ENCODE measurements at places on chromosomes 6 and 20.

GRCh38 chr6:28474441-28475219, 31.3 kb upstream of the ZSCAN23 start:
- DNase-seq, result no peak

- DNase-seq, result no peak
These were observed 120.5 kb upstream of the ENPP5 start for GRCh38 chr6:46291275-46291633.

DNA sequence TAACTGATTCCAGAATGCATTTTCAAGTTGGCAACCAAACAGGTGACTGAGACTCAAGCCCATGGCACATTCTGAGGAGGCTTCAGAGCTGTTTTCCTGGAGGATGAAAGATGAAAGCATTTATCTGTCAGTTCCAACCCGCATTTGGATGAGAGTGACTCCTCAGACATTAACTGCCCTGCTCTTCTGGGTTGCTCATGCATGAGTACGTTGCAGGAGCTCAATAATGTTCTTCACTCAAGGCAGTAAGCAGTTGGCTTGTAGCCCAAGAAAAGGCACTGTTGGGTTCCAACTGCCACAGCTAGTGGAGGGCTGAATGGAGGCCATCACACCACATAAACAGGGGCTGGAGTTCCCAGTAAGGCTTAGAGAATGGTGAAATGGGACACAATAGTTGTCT, 155.3 kb downstream of the FUT9 start:
- no peak for DNase-seq

DNA sequence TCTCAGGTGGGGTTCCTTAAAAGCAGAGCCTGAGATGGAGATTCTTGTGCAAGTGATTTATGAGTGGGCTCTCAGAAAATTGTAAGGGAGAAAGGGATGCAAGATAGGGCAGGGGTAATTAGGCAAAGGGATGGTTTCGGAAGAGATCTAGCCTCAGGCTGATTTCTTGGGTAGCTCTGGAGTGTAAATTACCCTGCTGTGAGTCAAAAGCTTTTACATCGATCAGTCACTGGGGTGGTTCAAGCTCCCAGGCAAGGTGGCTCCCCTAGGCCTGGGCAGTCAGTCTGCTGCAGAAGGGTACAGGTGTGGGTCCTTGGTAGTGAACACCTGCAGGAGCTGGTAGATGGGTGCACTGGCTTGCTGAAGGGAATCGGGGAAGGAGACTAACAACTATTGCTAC, 11.1 kb upstream of the PM20D2 start:
- DNase-seq, result no peak

DNA sequence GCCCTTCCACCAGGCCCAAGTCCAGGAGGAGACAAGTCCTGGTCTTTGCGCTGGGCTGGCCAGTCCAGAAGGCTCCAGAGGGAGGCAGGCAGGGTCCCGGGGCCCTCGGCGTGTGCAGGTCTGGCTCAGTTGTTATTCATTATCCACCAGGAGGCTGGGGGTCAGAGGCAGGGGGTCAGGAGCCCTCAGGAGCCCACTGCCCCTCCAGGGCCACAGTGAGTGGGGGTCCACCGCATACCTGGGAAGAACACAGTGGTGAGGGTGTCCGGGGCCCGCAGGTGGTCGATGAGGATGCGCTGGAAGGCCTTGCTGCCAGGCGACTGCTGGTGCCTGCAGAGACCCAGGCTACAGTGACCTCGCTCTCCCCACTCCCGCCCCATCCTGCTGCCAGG, 4.4 kb upstream of the C20orf144 start:
- no peak for DNase-seq

DNA sequence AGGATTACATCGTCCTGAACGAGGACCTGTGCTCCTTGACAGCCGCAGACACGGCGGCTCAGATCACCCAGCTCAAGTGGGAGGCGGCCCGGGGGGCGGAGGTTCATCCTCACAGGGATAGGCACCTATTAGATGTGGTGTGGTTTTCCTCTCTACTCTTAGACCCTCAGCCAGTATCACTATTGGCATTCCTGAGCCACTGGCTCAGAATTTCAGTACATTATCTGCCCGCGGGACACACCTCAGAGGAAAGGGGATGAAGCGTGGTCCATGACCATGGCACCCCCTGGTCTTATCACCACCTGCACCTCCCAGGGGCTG, 34.6 kb upstream of the HLA-G start:
- DNase-seq, result no peak

DNA sequence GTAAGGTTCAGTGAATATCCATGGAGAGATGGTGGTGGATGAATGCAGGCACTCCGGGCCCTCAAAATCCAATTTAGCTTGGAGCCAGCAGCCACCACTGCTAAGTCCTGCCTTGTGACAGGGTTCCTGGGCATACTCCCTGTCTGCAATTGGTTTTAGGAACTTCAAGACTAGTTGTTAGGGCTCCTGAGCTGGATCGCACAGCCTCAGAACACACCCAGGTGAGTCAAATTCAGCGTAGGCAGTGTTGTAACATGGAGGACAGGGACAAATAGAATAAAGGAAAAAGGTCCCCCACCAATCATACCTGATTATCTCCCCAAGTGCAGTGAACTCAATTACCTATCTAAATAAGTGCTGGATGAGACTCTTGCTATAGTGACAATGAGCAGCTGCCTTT, 74.6 kb downstream of the PERP start:
- DNase-seq, result no peak

GRCh38 chr20:5919626-5920544, 30.4 kb downstream of the TRMT6 start:
- no peak for DNase-seq

DNA sequence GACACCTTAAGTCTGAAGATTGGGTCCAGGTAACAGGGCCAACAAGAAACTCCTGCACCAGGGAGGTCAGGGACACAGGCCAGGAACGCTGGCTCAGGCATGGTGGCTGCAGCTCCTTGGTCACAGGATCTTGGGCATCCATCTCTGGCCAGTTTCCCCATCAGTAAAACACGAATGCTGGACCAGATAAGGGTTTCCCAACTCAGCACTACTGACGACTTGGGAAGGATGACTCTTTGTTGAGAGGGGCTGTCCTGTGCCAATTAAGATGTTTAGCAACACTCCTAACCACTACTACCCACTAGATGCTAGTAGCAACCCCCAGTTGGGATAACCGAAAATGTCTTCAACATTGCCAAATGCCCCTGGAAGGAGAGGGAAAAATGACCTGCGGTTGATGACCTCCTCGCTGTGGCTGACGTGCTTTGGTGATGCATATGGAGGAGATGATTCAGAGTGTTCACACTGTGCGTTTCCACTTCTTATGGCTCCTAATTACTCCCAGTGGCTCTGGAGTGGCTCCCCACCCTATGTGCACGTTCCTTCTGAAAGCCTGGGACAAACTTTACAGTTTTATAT, 261.9 kb downstream of the CDH26 start:
- DNase-seq, result no peak

- DNase-seq, result no peak
These were observed 115.5 kb downstream of the TNFAIP3 start for GRCh38 chr6:137982418-137983189.
